ENCODE measurements at places on chromosomes 5 and 9.

- no peak for DNase-seq
Observed at GRCh38 chr9:130433947-130434262, 10.9 kb upstream of the ASS1 start.

DNA sequence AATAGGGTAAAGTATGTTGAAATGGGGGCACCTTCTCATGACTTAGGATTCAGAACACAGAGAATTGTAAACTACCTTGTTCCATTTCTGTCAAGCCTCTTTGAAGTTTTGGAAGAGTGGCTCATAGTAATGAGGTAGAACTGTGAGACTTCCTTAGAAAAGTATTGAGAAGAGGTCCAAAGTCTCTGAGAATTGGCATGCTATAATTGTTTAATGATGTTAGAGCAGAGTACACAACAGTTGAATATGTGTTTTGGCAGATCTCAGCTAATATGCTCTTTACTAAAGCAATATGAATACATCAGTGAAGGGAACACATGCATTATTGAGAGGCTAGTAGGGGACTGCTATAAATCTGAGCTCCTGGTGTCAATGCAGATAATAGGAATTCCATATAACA lies 579.4 kb upstream of the RIOK2 start:
- no peak for DNase-seq

DNA sequence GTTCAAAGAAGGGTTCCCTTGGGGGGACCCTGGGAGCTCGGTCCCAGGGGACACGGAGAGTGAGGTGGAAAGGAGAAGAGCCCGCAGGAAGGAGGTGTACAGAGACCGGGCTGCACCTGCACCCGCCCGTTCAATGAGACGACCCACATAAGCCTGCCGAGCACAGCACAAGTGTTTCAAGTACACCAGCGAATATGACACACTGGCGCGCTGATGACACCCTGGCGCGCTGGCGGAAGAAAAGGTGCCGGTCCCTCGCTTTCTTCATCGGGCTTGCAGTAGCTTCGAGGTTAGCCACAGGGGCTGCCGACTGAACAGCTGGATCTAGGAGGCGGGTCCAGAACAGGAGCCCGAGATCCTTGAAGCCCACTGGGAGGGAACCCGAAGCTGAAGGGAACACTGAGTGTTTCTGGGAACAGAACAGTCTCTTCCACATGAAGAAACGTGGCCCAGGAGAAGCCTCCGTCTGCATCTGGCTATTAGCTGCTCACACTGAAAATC lies 1.4 kb downstream of the TBC1D9B start:
- DNase-seq = no peak

DNA sequence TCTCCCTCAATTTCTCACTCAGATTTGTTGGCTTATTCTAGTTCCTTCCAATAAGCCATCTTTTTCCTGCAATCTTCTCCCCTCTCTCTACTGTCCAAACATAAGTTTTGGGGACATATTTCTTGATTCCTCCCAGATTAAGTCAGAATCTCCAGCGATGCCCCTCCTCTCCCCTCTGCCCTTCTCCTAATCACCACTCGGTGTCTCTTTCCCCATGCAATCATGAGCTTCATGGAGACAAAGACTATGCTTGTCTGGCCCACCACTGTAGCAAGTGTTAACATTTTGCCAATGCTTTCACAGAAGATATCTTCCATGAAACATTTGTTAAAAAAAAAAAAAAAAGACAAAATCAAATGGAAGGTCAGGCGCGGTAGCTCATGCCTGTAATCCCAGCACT lies 42.4 kb downstream of the PDE6A start:
- no peak for DNase-seq

DNA sequence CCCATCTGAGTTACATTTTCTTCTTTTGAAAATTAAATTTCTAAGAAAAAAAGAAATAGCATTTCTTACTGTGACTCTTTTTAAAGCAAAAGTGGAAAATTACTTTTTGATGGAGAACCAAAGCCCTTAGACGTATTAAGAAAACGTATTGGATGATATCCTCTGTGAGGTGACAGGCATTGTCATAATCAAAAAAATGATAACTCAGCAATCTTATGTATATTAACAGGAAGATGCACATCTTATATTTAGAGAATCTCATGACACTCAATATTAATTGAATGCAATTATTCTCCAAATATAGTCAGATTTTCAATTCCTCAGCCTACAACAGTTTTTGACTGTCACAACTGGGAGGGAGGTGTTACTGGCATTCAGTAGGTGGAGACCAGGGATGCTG lies 25.1 kb downstream of the FGF10 start:
- DNase-seq = no peak

DNA sequence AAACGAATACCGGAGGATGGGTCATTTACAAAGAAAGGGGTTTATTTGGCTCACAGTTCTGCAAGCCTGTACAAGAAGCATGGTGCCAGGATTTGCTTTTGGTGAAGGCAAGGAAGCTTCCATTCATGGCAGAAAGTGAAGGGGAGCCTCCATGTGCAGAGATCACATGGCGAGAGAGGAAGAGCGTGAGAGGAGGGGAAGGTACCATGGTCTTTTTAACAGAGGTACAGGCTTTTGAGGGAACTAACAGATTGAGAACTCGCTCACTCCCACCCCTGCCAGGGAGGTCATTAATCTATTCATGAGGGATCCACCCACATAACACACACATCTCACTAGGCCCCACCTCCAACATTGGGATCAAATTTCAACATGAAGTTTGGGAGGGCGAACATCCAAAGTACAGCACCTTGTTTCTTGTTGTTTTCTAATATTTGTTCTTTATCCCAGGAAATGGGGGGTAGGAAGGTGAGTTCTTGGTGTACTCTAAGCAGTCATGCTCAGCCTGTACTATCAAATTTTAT lies 18.5 kb downstream of the TMC1 start:
- DNase-seq = no peak

- DNase-seq = no peak
Observed at GRCh38 chr5:11422342-11422741, 481.9 kb downstream of the CTNND2 start.

DNA sequence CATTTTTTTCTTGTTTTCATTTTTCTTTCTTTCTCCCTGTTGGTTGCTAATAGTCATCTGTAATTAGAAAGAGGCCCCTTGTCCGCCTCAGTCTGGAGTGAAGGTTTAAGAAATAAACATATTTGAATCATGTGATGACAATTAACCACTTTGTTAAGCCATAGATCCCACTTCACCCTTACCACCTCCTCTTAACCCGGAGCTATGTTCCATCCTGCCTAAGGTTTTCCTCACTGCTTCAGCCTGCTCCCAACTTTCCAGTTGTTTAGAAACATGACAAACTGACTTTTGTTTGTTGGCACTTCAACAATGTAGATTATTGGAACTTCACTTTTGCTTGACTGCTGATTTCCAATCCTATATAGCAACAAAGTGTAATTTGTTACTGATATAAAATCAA lies 37.4 kb upstream of the SSBP2 start:
- DNase-seq = no peak

DNA sequence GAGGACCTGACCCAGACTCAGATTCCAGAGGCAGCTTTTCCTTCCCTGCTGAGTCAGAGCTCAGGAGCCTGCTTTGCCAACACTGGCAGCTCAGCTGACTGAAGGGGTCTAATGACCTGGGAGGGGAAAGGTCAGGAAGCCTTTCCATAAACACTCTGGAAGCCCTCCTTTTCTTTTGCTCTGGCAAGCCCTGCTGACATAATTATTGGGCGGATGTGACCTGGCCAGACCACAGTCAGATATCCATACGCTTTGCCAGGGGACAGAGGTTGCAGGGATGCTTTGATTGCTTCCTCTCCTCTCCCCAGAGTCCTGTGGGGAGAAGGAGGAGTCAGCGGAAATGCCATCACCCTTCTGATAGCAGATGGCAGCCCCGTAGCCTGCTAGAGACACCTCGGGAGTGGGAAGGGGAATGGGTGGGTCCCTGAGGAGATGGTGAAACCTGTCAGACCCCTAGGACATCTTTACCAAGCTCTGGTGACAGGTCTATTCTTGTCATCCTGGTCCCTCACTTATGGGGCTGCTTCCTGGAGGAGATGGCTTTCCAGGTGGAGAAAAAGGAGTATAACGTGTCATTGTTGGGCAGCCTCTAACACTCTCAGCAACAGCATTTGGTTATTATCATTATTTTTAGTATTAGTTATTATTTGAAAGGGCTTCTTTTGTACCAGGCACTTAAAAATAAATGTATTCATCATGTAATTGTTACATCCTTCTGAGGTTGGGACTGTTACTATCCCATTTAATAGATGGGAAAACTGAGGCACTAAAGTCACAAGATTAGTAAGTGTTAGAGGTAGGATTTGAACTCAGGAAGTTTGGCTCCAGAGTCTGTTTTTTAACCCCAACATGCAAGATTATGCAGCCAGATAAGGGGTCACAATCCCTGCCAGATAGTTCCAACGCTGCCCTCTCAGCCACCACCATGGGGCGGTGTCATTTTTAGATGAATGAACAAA lies 11.6 kb downstream of the COL27A1 start:
- no peak for DNase-seq

- DNase-seq = no peak
Observed at GRCh38 chr5:31408814-31409213, 123.1 kb downstream of the DROSHA start.

GRCh38 chr9:79233542-79233941 lies 338.2 kb upstream of the TLE4 start:
- no peak for DNase-seq

GRCh38 chr5:126274763-126275125 lies 148.5 kb upstream of the GRAMD2B start:
- DNase-seq = no peak

GRCh38 chr5:90590-91547 lies 1.1 kb upstream of the PLEKHG4B start:
- DNase-seq = peak; percentile 26

DNA sequence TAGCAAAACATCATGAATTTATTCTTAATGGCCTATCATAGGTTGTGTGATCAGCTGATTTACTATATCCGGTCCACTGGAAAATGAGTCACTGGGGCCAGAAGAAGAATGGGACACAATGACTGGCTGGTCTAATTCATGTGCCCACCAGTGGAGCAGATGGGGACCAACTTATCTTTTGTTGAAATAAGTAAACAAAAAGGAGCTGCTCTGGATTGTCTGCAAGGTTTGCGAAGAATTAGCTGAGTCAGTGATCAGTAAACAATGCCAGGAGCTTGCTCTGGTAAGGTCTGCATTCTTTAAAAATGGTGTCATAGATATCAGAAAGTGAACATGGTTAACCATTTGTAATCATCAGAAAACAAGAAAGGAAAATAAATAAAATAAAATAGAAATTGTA lies 128.0 kb downstream of the RASEF start:
- no peak for DNase-seq

DNA sequence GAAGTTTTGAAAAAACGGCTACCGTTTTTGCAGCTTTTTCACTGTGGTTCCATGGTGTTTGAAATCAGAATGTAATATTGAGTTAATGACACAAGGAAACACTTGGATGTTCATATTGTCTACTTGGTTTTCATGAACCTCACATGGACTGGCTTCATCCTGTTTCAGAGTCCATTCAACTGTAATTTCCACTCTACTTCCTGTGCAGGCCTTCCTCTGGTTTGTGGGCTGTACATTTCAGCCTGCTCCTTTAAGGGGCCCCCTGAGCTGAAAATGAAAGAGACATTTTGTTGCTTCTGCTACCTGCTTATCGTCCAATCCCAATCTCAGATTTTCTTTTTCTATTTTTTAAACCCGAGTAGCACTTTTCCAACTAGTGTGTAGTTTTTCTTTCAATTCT lies 41.8 kb upstream of the CDKN2B start:
- no peak for DNase-seq

GRCh38 chr9:14932641-14933040 lies 22.4 kb upstream of the FREM1 start:
- DNase-seq = no peak

DNA sequence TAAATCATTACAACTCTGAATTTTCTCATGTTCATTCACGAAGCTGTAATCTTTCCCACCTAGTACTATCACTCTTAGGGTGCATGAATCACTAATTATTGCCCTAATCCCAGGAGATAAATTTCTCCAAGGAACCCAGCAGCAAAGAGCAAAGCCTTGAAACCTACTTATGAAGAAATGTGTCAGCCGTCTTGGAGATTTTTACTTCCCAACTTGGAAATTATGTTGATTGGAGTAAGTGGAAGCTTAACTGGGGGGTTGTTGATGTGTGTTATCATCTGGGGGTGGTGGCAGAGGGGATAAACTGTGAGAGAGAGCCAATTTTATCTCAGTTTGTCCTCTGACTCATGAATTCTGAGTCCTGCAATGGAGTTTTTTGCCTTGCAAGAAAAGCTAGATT lies 440.5 kb upstream of the WWC1 start:
- no peak for DNase-seq

DNA sequence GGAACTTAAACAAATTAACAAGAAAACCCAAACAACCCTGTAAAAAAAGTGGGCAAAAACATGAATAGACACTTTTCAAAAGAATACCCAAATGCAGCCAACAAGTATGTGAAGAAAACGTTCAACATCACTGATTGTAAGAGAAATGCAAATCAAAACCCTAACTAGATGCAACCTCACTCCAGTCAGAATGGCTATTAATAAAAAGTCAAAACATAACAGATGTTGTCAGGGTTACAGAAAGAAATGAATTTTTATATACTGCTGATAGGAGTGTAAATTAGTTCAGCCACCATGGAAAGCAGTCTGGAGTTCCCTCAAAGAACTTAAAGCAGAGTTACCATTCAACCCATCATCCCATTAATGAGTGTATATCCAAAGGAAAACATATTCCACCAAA lies 479.0 kb downstream of the MTRR start:
- no peak for DNase-seq
